Stimulated activated CD4-positive, alpha-beta T cell treated with anti-CD3 and anti-CD28 coated beads, Interleukin-12 subunit alpha, Interleukin-12 subunit beta, amount 100 ng/mL, for 48 hours (primary cell): ENCODE measurements at places on chromosomes 6 and 20.

DNA sequence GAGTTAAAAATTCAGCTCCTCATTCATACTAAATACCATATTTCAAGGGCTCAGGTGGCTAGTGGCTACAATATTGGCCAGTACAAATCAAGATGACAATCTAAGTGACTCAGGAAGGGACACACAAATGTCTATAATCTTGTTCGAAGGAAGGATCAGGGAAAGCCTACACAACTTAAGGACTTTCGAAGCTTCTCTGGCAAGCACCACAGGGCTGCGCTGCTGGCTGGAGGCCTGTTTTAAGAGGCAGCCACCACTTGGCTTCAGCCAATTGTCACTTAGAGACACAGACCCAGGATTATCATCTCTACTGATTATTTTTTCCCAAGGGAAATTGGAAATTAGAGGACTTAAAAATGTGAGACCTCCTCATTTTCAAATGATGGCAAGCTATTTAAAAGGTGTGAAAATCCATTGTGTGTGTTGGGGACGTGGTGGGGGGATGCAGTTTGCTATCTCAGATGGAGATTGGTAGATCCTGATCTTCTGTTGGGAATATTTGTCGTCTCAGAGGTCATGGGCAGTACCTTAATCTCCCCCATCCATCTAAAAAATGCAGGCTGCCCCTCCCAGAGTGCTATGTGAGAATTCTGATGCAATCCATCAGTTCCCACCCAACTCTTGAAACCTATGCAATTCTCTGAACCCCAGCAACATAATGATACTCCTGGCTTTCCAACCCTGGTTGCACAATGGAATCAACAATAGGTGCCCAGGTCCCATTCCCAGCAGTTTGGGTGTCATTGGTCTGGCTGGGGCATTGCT lies 11.3 kb downstream of the ARHGAP40 start:
- DNase-seq = no peak

- DNase-seq = no peak
Observed at GRCh38 chr6:116511424-116512110, at the start of gene CALHM5. TSS of gene CALHM5 (plus strand) at chr6:116511639. CDS start at chr6:116511697, 58 bp downstream.

DNA sequence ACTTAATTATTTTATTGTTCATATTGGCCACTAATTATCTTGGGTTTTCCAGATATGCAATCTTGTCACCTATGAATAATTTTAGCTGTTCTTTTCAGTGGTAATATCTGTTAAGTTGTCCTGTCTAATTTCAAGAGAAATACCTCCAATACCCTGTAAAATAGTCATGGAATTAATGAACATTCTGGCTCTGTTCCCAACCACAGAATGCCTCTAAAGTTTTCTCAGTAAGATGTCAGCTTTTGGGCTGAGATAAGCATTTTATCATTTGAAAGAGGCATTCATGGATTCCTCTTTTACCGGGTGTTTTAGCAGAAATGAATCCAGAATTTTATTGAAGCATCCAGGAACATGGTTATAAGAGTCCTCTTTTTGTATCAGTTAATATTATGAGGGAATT lies 109.3 kb downstream of the WDR27 start:
- no peak for DNase-seq

DNA sequence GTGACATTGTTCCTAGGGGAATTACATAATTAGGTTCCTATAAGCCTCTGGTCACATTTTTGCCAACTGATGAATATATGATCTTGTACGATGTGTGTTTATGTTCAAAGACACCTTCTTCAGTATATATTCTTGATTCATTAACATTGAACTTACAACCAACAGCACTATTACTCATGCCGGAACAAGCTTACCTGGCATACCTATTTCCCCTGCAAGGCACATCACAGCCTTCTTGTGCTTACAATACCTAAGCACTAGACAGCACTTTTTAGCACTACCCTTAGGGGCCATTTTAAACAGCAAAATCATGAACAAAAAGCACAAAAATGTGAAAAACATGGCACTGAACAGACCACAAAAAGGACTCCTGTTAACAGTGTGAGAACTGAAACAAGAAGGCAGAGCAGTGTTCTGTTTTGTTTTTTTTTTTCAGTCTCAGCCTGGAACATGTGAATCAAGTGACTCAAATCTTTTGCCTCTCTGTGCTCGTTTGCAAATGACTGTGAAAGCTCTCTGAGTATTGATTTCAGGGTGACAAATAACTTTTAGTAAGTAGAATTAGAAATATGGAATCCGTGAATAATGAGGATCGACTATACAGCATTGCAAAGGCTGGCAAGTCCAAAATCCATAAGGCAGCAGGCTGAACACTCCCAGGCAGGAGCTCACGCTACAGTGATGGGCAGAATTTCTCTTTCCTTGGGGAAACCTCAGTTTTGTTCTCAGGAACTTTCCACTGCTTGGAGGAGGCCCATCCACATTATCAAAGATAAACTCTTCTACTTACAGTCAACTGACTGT lies 102.3 kb upstream of the TSHZ2 start:
- DNase-seq = no peak

DNA sequence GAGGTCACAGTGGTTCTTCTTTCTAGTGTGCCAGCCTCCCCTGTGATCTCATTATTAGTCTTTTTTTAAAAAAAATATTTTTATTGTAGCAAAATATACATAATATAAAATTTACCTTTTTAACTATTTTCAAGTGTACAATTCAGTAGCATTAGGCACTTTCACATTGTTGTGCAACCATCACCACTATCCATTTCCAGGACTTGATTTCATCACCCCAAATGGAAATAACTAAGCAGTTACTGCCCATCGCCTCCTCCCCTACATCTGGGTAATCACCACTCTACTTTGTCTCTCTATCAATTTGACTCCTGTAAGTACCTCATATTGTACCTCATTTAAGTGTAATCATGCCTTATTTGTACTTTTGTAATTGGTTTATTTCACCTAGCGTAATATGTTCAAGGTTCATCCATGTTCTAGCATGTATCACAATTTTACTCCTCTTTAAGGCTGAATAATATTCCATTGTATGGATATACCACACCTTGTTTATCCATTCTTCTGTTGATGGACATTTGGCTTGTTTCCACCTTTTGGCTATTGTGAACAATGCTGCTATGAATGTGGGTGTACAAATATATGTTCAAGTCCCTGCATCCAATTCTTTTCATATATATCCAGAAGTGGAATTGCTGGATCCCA lies 68.6 kb upstream of the FYN start:
- no peak for DNase-seq

- no peak for DNase-seq
Observed at GRCh38 chr6:139251045-139251690, 40.6 kb downstream of the TXLNB start.
